Stimulated activated CD8-positive, alpha-beta memory T cell treated with anti-CD3 and anti-CD28 coated beads, Interleukin-15, amount 100 ng/mL, for 4 hours (primary cell): ENCODE measurements at places on chromosomes 7 and 10.
A peak's percentile ranks its signal among the peaks of the same experiment; 100 is the strongest.

GRCh38 chr7:152949253-152949652 lies 189.7 kb downstream of the ACTR3B start:
- DNase-seq, result no peak

DNA sequence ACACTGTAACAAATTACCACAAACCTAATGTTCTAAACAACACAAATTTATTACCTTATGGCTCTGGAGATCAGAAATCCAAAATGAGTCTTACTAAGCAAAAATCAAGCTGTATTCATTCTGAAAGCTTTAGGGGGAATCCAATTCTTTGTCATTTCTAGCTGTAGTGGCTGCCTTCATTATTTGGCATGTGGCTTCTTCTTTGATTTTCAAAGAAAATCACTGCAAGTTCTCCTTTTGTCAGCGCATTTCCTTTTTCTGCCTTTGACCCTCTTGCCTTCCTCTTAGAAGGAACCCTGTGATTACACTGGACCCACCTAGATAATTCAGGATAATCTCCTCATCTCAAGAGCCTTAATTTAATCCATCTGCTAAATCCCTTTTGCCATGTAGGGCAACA lies 36.9 kb downstream of the ZPBP start:
- no peak for DNase-seq

- no peak for DNase-seq
These were observed 37.6 kb downstream of the MCU start for GRCh38 chr10:72729528-72729927.

- DNase-seq, result no peak
These were observed 73.9 kb upstream of the PTN start for GRCh38 chr7:137417464-137417863.

DNA sequence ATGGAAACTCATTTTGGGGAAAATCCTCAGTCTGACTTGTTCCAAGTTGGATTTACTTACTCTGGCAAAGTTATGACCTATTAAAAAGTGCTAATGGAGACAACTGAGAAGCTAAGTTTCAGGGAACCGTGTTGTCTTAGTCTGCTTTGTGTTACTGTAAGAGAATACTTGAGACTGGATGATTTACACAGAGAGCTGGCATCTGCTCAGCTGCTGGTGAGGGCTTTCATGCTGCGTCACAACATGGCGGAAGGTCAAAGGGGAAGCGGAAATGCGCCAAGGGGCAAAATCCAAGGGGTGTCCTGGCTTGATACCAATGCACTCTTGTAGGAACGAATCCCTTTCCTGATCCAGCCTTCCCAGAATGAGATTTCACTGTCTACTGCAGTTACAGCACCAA lies 46.4 kb downstream of the MTURN start:
- no peak for DNase-seq

DNA sequence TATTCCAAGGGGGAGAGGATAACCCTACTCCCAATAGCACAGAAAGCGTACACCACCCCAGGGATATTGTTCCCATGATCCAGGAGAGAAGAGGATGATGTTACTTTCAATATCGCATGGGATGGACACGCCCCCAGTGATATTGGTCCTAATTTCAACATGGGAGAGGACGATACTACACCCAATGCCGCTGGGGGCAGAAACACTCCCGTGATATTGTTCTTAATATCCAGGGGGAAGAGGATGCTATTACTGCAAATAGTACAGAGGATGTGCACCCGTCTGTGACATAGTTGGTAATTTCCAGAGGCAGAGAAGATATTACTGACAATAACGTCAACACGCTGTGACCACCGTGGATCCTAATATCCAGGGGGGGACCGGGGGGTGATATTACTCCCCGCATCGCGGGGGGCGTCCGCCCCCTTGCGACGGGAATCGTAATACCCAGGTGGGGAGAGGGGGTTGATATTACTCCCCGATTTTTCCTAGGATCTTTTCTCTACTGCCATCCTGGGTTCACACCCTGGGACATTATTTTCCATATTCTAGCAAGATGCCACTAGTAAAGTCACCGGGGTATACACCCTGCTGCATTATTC lies 16.6 kb downstream of the MEIG1 start:
- no peak for DNase-seq

GRCh38 chr10:822197-822596 lies 109.3 kb downstream of the LARP4B start:
- DNase-seq, result no peak

DNA sequence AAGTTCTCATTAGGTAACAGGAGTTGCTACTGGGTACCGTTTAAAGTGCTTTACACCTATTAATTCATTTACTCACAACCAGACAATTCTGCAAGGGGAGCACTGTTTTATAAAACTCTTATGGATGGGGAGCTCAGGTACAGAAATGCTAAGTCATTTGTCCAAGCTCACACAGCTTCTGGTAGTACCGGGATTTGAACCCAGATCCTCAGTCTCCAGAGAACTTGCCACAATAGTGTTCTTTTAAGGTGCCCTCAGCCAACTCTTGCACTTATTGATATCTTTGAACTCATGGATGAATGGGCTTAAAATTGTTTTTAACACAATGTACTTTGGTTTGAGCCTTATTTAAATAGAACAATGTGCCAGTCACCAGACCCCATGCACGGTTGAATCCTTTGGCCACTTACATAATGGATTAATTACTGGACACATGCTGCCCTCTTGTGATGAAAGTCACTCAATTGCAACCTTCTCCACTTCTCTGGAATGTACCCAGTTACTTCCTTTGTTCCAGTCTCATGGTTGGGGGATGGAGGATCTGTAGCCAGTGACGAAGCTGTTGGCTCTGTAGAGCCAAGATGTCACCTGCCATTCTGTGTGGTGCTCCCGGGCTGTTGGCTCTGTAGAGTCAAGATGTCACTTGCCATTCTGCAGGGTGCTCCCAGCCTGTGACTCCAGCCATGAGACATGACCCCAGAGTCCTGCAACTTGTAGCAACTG lies 65.6 kb downstream of the NOD1 start:
- no peak for DNase-seq

DNA sequence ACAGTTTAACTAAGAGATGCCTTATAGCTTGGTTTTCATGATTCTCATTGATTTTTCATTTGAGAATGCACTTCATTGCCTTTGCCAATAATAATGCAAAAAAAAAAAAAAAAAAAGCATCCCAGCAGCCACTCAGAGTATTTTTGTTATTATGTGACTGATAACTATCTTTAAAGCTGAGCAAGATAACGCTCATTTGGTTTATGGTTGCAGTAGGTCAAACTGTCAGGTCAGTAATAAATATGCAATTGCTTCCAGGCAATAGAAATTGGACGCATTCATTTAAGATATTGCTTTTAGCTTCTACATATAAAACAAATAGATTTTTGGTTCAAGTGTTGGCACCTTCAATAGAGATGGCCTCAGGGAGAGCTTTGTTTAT lies 215.1 kb downstream of the PRPF18 start:
- no peak for DNase-seq

DNA sequence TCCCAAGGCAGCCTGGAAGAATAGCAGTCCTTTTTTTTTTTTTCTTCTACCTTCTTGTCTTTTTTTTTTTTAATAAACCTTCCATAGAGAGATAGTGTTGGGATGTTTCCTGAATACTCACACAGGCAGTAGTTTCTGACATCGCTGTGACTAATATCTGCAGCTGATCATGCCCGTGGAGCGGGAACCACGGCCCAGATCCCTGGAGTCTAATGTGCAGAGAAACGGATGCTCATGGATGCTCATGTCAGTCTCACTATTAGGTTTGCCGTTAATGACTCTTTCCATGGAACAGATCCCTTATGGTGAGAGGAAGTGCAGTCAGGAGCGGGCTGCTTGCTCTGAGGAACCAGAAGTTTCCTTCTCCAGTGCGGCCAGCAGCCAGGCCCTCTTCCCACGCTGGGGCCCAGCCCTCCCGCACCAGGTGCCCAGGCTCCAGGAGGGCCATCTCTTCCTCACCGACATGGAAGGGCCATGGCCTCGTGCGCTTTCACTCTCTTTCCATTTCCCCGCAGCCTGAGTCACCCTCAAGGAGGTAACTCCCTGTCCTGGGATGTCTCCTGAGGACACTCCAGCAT lies 132.5 kb downstream of the WDR37 start:
- DNase-seq, result no peak

- DNase-seq, result no peak
These were observed 644 bp downstream of the PPP1R35 start for GRCh38 chr7:100435401-100436304.

DNA sequence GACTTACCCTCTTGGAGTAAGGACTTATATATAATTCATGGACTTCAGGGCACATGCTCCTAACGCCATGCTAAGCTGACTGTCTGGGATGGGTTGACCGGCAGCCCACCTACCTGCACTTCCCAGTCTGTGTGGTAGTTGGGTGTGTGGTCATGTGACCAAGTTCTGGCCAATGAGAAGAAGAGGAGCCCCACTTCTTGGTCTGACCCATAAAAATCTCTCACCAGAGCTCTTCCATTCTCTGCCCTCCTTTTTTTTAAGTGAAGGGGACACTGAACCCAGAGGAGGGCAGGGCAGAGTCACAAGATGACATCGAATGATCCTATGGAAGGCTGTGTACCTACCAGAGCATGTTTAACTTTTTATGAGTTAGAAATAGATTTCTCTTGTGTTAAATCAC lies 370.1 kb downstream of the FRMD4A start:
- no peak for DNase-seq

GRCh38 chr10:71736570-71736952 lies 17.0 kb upstream of the C10orf105 start:
- no peak for DNase-seq

GRCh38 chr10:133044401-133044811 lies 43.3 kb upstream of the ADGRA1 start:
- DNase-seq, result no peak

GRCh38 chr10:112210666-112211065 lies 27.1 kb upstream of the GPAM start:
- no peak for DNase-seq

DNA sequence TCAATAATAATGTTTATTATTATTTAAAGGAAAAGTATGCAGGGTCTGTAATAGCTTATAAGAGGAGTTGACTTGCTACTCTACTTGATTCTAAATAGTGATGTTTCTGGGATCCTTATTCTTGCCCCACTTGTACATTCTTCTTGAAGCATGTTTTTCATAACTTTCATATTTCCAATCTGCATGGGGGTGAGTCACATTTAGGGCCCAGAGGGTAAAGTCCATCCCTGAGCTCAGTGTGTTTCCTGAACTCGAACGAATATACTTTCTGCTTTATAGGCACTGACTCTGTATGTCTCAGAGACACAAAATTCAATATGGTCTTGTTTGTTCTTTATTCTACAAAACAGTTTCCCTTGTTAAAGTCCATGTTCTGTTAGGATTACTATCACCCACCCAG lies 61.0 kb upstream of the SMIM30 start:
- no peak for DNase-seq

- DNase-seq, result no peak
These were observed 132.2 kb upstream of the PLXNA4 start for GRCh38 chr7:132708470-132708869.

DNA sequence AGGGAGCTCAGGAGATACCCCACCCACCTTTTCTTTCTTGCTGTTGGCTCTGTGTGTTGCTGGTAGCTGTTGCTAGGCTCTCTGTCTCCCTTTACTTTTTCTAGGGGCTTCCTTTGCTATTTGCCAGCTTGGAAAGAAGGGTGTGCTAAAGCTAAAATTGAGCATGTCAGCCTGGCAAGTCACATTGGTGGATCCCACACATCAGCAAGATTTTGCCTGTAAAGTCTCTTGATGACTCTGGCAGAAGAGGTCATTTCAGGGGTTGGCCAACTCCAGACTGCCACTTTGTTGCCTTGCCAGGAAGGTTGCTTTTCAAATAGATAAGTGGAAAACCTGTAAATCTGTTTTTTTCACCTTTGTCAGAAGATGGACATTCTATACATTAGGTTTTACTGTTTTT lies 9.9 kb downstream of the CCNY start:
- no peak for DNase-seq

GRCh38 chr7:149559711-149560110 lies 62.1 kb upstream of the ZNF746 start:
- no peak for DNase-seq

GRCh38 chr10:97547962-97548361 lies 24.6 kb upstream of the ANKRD2 start:
- DNase-seq, result no peak

- DNase-seq, result no peak
These were observed 100.4 kb upstream of the DNAJC1 start for GRCh38 chr10:22103701-22104470.

- no peak for DNase-seq
These were observed 25.8 kb downstream of the TMEM254 start for GRCh38 chr10:80104066-80104926.

DNA sequence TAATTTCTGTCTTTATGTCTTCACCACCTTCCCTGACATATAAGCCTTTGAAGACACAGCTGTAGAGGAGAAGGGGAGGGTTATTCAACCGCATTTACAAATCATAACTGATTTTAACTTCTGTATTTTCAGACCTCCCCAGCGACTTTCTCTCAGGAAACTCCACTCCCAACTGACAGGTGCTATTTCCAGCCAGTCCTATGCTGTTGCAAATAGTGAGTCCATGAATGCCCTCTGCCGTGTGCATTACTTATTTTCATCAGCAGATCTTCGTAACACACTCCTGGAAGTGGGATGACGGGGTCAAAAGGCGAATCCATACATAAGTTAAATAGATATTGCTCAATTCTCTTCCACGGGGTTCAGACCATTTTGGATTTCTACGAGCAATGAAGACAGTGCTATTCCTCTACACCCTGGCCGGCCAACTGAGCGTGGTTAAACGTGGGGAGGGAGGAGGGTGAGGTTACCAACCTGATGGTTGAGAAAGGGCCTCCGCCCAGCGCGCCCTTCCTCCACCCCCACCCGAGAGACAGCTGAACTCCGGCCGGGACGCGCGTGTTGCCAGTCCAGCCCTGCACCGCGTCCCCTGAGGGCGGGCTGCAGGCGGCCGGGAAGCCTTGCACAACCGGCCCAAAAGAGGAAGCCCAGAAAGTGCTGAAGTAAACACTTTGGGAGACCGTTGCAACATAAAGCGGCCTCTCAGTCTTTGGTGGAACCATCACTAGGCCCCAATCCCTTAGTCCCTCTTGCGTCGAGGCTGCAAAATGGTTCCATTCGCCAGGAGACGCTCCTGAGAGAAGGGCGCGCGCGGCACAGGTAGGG lies at the start of gene APBB1IP:
Gene APBB1IP, plus strand, starts transcription at position 705 of the 825 bp plus-strand sequence. CDS start 53,986 bp downstream, outside the sequence.
- peak; percentile 23 for DNase-seq

GRCh38 chr10:132816718-132817117 lies 30.8 kb upstream of the NKX6-2 start:
- no peak for DNase-seq

DNA sequence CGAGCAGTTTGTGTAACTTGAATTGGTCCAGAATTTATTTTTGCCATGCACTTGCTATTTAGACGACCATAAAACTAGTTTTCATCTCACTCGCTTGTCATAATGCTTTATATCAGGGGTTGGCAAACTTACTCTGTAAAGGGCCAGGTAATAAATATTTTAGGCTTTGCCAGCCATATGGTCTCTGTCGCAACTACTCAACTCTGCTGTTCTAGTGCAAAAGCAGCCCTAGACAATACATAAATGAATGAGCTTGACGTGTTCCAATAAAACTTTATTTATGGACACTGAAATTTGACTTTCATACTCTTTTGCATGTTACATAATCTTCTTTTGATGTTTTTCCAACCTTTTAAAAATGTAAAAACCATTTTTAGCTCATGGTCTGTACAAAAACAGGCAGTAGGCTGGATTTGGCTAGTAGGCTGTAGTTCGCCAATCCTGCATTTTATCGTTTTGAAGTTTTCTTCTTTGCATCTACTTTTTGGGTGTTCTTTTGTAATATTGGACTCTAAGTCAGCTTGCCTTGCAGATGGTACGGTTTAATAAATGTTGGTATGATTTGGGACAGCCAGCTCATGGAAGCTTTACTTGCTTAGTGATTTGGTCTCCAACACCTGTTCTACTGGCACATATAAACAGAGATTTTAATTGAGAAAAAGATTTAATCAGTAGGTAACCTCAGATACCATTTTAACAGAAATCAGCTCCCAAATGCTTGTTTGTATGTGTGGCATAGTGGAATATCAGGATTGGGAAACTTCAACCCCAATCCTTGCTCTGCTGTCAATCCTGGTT lies 25.6 kb downstream of the SND1 start:
- no peak for DNase-seq
